ENCODE measurements at places on chromosomes 6 and 20.

GRCh38 chr6:14372734-14373489, 255.3 kb downstream of the CD83 start:
- peak; percentile 4 for DNase-seq

DNA sequence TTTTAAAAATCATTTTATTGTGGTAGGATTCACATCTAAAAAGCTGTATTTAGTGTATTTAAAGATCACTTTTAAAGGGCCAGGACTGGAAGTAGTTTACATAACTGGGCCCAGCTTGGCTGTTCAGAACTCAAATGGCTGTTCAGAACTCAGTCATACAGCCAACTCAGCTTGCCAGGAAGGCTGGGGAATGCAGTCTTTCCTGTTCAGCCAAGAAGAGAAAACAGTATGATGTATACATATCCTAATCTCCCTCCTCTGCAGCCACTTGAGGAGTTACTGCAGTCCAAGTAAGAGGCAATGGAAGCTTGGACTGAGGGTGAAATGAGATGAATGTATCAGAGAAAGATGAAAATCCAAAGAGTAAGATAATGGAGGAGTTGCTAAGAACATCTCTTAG, 24.6 kb downstream of the DSTN start:
- DNase-seq: no peak

GRCh38 chr6:14058029-14058695, 59.4 kb upstream of the CD83 start:
- DNase-seq: no peak

DNA sequence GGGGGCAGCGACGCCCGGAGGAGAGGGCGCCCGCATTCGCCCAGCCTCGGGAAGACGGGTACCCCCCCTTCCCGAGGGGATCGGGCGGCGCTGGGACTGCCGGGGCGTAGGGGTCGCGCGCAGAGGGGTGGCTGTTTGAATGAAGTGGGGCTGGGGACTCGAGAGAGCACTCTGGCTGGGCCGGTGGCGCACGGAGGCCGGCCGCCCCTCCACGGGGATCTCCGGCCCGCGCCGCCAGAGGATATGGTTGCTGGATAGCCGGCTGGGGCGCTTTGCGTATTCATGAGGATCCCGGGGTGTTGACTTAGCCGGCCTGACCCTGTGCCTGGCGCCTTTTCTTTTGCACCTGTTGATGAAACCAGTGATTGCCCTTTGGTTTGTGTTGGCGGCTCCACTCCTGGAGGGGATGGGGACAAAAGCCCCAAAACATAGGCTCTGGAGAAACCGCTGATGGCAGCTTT, 469 bp downstream of the SYNJ2 start:
- peak; percentile 54 for DNase-seq

DNA sequence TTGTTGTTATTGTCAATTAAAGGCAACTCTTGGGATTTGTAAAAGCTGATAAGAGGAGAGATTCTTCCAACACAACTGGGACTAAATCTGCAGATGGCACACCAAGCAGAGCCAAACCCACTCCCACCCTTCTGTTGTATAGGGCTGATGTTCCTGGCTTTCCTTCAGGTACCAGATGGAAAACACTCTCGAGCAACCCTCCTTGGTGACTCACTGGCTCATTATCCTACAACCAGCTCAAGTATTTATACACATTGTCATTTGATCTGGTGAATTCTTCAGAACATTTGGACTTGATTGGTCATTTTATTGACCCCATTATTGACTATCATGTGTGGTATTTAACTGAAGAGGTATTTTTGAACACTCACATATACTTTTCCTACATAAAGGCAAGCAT, 190.3 kb upstream of the PCSK2 start:
- DNase-seq: no peak

- peak; percentile 36 for DNase-seq
Measured at GRCh38 chr20:19815553-19815991, 57.5 kb downstream of the RIN2 start.

DNA sequence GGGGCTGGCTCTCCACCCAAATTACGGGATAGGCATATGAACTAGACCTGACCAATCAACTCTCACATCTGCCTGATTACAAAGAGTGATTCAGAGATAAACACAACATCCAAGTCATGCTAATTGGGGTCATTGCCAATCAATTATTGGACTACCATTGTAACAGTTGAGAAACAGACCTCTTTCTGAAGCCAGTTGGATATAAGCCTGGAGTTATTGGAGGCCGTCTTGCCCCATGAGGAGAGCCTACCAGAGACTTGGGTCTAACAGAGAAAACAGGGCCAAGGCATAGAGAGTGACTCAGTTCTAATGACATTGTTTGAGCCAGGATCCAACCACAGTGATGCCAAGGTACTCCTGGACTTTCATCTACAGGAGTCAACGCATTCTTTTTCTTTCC, 39.4 kb upstream of the HIVEP2 start:
- no peak for DNase-seq
